ENCODE measurements at places on chromosomes 7 and 10.

DNA sequence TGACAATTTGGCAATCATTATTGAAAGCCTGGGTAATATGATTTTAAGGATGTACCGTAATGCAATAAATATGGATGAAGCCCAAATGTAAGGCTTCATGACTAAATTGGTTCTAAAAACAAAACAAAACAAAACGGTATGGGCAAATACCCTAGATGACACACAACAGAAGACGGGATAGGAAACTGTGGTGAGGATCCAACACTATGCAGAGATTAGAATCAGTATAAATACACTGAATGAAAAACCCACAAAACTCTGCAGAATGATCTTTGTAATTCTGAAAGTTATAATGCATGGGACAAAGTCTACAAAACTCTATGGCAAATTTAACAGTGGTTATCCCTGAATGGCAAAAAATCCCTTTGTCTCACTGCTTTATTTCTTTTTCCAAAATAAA is 57.6 kb downstream of the MALSU1 start:
- DNase-seq, result no peak

- DNase-seq, result no peak
Measured at GRCh38 chr7:2811476-2812113, 32.5 kb downstream of the GNA12 start.

GRCh38 chr10:122407375-122408125 is 33.0 kb downstream of the PLEKHA1 start:
- DNase-seq, result no peak

- no peak for DNase-seq
Measured at GRCh38 chr7:44712012-44712411, 36.6 kb upstream of the ZMIZ2 start.

- DNase-seq, result no peak
Measured at GRCh38 chr10:23725548-23725947, 286.7 kb downstream of the OTUD1 start.

GRCh38 chr10:91127341-91128082 is 93.0 kb upstream of the PCGF5 start:
- DNase-seq, result no peak

GRCh38 chr7:44713680-44714335 is 34.8 kb upstream of the ZMIZ2 start:
- DNase-seq, result no peak

DNA sequence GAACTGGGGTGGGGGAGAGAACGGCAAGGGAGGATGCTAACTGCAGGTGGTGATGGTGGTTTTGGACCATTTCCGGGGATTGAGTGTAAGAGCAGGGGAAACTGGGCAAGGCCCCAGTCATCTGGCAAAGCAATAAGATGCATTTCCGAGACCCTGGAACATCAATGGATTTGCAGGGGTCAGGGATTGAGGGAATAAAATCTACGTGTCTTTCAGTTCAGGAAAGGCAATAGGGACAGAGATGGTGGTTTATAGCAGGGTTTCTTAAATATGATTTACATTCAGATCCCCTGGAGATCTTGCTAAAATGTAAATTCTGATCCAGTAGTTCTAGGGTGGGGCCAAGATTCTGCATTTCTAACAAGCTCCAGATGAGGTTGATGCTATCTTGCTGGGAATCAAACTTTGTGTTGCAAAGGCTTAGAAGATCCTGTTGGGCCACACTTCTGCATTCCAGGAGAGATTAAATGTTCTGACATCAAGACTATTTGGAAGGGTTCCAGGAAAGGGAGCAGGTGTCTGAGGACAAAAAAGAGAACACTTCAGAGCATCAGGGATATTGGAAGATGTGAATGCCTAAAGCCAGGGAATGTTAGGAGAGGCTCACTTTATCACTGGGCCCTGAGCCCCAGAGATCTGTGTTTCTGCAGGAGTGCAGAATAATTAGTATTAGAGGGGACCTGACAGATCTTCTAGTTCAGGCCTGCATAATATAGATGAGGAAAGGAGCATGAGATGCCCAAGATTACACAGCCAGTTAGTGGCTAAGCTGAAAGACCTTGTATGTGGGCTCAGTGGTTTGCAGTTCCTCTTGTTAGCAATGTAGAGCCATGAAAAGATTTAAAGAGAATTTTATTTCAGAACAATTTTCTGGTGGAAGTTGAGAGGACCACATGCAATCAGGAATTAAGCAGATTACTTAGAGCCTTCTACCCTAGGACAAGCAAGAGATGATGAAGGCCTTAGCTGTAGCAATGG is 32.4 kb downstream of the BLNK start:
- no peak for DNase-seq

- no peak for DNase-seq
Measured at GRCh38 chr10:28906011-28906411, 228.7 kb downstream of the BAMBI start.

GRCh38 chr7:137395420-137395819 is 51.9 kb upstream of the PTN start:
- no peak for DNase-seq

- DNase-seq, result no peak
Measured at GRCh38 chr10:83934641-83935338, 204.5 kb upstream of the GHITM start.

DNA sequence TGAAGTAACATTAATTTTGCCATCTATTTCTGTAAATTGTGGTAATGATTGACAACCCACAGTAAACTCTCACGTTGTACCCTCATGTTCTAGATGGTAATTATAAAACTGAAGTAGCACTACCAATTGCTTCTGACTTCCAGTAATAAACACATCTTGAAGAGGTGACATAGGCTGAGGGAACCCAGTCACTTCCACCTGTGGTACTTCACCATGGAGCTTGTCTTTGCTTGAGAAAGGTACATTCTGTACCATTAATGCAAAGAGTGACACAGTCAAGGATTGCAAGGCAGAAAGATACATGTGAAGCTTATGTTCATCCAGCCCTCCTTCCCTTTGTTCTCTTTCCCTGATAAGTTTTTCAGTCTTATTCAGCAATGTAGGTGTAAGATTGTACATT is 11.2 kb downstream of the CAPZA2 start:
- DNase-seq, result no peak

DNA sequence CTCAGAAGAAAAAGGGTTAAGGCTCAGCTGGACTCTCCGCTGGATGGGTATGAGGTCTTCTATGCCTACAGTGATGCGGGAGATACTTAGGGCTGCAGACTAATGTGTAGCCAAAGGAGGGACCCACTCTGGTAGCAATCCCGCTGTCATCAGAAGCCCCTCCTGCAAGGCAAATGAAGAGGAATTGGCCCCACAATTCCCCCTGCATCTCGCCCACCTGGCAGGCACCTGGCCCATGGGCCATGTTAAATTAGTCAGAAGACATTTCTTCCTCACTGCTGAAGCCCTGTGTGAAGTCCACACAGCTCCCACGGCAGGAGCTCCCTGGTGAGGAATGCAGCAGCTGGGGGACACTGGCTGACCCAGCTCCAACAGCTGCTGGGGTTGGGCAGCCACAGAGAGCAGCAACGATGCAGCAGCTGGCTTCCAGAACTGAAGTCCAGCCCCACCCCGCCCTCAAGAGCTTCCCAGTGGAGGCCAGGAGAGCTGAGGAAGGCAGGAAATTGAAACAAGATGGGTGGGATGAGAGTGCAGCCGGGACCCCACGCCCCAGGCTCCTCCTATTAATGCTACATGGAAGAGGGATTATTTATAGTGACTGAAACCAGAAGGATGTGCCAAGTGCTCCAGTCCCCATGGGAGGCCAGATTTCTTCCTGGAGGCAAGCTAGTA is 5.5 kb downstream of the VSTM4 start:
- DNase-seq, result no peak

- DNase-seq, result no peak
Measured at GRCh38 chr7:25116621-25117020, 8.4 kb downstream of the CYCS start.

DNA sequence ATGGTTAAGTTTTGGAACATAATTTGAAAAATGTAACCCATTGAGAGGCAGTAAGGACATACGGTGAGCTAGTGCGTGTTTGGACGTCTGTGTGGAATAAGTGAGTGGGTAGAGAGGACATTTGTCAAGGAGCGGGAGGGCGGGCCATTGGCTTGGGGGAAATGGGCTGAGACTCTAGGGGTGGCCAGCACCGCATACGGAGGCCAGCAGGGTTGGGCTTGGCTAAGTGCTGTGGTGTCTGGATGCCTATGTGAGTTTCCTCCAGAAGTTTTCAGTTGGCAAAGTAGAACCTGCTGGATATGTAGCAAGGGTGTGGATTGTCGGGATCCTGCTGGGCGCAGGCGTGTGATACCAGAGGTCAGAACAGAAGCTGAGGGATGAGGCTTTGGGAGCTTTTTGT is 103.0 kb downstream of the TCF7L2 start:
- no peak for DNase-seq

DNA sequence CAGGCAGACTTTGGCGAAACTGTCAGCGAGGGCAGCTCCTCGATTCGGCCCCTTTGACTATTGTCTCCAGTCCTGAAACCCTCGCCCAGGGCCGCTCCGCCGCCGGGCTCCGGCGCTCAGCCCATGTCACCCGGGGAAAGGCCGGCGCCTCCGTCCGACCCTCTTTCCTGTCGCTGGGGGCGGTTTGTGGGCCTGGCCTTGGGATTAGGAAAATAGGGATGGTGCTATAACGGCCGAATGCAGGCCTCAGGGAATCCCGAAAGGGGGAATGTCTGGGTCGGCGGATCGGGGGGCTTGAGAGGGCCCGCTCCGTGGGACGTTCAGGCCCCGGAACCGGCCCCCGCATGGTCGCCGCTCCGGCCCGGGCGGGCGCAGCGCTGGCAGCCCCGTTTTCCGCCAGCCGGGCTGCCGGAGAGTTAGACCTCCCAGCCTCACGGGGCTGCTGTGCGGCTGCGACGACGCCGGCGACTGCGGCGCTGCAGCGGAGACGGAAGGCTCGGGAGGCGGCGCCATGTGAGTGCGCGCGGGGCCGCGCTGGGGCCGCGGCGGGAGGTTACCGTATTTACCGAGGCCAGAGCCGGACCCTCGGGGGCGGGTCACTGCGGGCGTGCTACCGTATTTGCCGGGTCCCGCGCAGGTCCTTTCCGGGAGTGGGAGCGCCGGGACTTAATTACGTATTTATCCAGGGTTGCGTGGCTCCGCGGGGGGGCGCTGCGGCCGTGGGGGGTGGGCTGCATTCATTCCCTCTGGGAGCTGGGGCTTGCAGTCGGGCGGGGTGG is 25.9 kb downstream of the ZNF775 start:
- DNase-seq, result peak; percentile 88

GRCh38 chr10:6738112-6738768 is 158.2 kb upstream of the PRKCQ start:
- no peak for DNase-seq

DNA sequence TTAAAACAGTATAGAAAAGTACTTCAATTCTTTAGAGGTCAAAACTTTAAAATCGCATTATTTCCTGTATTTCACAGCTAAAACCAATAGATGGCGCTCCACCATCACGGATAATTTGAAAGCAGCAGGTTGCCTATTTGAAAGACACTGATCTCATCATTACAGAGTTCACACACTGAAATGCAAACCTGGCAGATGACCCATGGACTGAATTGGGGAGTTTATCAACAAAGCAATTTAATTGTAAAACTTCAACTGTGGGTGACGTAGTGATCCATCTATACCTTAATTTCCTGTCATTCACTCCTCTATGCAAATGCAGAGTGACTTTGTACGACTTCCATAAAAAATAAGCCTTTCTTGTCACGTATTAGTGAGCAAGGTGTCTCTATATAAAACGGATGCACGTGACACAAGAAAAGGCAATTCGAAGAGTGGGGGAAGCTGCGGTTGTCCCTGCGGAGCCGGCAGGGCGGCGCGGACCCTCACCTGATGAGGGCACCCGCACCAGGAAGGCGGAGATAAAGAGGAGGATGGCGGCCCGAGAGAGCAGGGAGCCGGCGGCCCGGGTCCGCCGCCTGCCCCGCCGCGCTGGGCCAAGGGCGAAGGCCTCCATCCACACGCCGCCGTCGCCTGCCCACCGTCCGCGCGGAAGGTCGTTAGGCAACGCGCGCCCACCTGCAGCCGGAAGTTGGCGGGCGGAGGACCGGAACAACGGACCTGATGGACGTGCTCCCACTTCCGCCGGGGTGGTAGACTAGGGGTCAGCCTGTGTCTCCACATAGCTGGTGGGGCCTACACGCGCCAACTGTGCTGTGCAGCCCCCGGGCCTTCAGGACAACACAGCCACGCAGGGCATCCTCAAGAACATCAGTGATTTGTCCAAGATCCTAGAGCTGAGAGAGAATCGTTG is at the start of gene ZPBP:
TSS of gene ZPBP (minus strand) at position 668 of the 913 bp plus-strand sequence. CDS start at position 616, 52 bp downstream.
- peak; percentile 26 for DNase-seq

GRCh38 chr10:6953271-6953801 is 373.3 kb upstream of the PRKCQ start:
- DNase-seq, result no peak

DNA sequence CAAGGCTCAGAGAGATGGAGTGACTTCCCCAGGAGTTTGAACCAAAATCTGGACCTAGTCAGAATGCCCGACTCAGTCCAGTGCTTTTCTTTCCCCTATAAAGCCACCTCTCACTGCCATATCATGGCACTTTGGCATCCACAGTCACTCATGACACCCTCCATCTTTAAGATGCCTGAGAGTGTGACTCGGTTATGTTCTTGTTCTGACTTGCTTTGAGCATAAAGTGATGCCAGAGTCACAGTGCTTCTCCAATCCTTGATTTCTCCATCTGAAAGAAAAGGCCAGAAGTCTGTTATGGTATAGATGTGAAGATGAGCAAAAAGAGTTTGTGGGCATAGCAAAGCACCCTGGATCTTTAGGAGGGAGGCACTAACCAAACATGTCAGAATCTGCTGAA is 538.1 kb downstream of the SORCS1 start:
- no peak for DNase-seq

- no peak for DNase-seq
Measured at GRCh38 chr7:159005618-159006017, 139.0 kb downstream of the VIPR2 start.

- DNase-seq, result no peak
Measured at GRCh38 chr10:79187121-79187940, 118.6 kb downstream of the ZMIZ1 start.

DNA sequence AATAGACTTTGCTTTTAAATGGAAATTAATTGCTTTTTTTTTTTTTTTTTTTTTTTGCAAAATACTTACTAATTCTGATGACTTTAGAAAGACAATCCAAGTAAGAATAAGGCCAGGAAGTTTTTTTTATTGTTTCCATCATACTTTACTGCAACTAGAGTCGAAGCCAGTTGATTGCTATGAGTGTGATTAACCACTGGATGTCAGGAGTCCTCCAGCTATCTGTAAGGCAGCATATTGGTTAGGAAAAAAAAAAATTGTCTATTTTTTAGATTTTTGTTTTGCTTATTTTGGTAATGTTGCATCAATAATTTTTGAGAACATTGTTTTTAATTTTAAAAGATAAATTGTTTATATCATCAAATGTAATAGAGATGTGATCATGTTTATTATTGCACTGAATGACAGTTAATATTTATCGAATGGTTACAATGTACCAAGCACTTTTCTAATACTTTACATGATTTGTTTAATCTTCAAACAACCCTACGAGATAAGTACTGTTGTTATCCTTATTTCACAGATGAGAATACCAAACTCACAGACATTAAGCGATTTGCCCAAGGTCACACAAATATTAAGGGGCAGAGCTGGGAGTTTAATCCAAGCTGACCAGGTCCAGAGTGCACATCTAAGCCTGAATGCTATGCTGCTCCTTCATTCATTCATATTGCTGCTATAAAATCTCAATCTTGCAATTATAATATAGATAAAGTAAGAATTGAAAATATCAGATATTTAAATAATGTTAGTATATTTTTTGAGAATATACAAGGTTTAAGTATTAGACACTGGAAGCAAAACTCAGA is 19.9 kb upstream of the LMOD2 start:
- no peak for DNase-seq
